Stimulated activated CD8-positive, alpha-beta memory T cell treated with anti-CD3 and anti-CD28 coated beads, Interleukin-15, amount 100 ng/mL, for 48 hours (primary cell): ENCODE measurements at places on chromosomes 4 and X.

DNA sequence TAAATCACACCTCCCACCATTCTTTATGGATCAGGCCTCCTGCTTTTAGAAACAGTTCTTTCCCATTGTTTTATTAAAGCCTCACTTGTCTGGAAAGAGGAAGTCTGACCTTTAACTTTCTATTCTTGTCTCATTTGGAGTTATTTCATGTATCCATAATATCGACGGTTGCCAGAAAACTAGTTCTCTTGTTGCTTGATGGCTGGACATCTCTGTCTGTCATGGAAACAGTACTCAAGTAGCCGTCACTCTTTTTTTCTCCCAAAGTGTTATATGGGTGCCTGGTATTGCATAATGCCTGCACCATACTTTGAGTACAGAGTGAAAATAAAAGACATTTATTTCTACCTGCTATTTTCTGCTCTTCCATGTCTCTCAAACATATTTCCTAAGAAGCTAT, 61.4 kb downstream of the PHEX start:
- DNase-seq, result no peak

DNA sequence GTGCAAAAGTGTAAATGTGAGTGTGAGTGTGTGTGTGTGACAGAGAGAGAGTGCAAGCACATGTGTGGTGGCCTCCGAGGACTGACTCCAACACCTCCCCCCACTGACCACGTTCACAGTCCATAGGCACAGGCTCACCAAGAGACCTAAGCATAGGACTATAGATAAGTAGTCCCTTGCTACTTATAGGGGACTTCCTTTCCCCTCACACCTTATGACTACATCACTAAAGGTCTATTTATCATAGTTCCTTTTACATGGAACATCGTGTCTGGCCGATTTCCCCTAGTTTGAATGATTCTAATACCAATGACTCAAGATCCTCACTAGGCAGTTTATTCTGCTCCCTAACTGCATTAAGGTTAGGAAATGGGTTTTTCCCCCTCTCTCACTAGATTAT, 17.8 kb downstream of the FRMPD3 start:
- no peak for DNase-seq

- DNase-seq, result no peak
Measured at GRCh38 chrX:12210196-12210815, 72.0 kb downstream of the FRMPD4 start.

DNA sequence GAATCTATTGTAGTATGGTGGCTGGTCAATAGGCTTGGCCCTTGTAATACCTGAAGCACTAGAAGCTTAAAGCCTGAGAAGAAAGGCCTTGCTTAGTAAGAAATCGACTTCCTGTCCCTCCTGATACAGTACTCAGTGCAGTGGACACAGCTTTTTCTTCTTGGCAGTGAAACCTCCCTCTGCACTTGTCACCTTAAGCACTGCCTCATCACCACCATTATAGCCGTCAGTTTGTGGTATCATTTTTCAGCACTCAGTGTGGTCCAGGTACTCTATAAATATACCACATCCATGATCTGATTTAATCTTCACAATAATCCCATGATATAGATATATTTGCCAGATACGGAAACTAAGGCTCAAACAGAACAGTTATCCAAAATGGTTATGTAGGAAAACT, 75.2 kb downstream of the PALLD start:
- DNase-seq, result no peak

- no peak for DNase-seq
Measured at GRCh38 chr4:23023121-23023520, 330.4 kb downstream of the GBA3 start.

DNA sequence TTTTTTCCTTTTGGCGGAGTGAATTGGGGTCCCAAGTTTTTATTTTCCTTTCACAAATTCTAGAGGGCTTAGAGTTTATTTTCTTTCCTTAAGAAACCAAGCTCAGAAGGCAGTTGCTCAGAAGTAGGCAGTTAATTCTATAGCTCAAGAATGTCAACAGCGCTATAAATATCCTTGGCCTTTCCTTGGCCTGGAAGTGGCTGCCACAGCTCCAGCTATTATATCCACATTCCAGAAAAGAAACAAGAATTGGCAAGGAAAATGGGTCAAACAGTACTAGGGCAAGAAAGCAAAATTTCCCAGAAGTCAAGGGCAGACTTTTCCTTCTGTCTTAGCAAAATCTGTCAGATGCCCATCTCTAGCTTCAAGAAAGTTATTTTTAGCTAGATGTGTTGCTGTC, 31.0 kb downstream of the SLC10A6 start:
- no peak for DNase-seq

GRCh38 chr4:37839426-37839825, 12.9 kb downstream of the PGM2 start:
- DNase-seq, result no peak
